Stimulated activated CD4-positive, alpha-beta T cell treated with anti-CD3 and anti-CD28 coated beads, Interleukin-2, amount 100 ng/mL, for 24 hours (primary cell): ENCODE measurements at places on chromosomes 5 and 9.
A peak's percentile ranks its signal among the peaks of the same experiment; 100 is the strongest.

DNA sequence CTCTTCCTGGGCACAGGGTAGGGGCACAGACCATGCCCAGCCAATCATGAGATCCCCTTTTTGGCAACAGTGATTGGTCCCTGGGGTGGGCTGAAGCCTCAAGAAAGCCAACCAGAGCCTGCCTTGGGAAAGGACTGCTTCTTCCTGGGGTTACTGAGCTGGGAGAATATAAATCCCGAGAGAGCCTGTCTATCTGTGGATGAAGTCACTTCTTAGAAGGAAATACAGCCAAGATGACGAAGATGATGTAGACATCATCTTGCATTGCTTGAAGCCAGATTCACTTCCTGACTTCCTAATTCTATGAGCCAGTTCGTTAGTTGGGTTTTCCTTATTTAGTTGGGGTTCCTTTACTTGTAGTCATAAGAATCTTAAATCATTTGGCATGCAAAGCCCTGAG is 50.1 kb upstream of the PWWP2A start:
- no peak for DNase-seq

GRCh38 chr9:113205861-113206260 is 15.2 kb downstream of the FKBP15 start:
- no peak for DNase-seq

DNA sequence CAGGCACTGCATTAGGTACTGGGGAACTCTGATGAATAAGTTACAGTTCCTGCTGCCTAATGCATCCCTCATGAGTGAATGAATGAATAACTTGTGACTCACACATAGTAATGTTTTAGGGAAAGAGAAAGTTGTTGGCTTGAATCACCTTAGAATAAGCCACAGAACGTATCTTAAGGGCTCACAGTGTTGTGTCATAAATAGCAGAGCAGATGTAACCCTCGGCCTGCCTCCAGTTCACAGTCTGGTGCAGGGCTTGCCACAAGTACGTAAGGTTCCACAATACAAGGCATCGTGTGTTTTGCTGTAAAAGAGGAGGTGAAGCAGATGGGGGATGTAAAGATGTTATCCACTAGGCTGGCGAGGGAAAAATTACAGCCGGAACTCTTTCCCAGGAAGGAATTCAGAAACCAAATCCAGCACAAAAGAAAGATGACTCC is 218.7 kb downstream of the TRPM3 start:
- DNase-seq, result no peak

- no peak for DNase-seq
Measured at GRCh38 chr5:141784529-141784928, 93.7 kb downstream of the PCDH1 start.

DNA sequence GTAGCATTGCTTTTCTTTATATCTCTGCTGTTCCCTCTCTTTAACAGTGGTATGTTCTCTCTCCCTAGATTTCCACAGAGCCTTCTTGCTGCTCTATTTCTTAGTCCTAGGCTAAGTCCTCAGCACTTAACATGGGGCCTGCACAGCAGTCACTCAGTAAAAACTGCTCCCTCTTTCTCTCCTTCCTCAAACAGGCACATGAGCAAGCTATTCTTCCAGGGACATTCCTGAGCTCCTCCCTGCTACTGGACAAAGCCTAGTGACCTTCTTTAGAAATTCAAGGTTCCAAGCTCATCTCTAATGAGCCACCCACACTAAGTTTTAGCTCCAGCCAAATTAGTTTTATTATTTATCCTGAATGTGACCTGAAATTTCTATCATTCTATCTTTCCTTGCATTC is 39.5 kb downstream of the TRIM32 start:
- DNase-seq, result no peak

DNA sequence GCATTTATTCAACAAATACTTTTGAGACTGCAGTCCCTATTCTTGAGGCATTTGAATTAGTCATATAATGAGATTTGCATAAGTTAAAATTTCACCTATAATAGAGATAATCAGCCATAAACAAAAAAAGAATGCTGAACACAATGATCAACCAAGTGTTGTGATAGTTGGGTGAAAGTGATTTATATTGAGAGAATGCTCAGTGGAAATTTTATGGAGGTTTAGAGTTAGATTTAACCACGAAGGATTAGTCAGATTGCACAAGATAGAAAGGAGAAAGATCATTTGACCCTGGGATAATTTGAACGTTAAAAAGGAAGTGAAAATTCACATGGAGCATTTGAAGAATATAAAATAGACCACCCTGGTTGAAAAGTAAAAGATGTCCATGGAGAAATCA is 356.2 kb downstream of the NPR3 start:
- DNase-seq, result no peak

DNA sequence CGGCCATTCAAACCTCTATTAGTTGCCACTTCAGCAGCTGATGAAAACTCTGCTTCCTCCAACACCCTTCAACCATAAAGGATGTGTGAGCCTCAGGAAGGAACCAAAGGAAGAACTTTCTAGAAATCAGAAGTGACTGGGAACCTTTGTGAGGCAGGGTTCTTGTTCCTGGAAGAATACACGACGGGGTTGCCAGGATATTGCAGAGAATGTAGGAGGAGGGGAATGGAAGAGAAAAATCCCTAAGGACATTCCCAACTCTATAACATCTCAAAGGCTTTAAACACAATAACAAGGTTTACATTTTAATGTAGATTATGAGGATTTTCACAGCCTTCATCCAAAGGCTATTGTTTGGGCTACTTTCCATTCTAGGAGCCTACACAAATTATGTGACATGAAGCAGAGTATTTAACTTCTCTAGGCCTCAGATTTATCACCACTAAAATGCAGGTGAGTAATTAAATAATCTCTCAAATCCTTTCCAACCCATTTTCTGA is 147.7 kb downstream of the GLIS3 start:
- no peak for DNase-seq

- DNase-seq, result no peak
Measured at GRCh38 chr5:88688156-88688983, 194.6 kb downstream of the MEF2C start.

GRCh38 chr9:336039-336438 is 121.4 kb downstream of the DOCK8 start:
- no peak for DNase-seq

GRCh38 chr5:43258116-43258515 is 55.1 kb downstream of the HMGCS1 start:
- no peak for DNase-seq

- DNase-seq, result no peak
Measured at GRCh38 chr5:124212934-124213333, 533.5 kb downstream of the ZNF608 start.

- no peak for DNase-seq
Measured at GRCh38 chr5:22076586-22076985, 776.6 kb downstream of the CDH12 start.

GRCh38 chr5:88399561-88399960 is 130.9 kb upstream of the TMEM161B start:
- no peak for DNase-seq

GRCh38 chr9:123872710-123873109 is 57.2 kb downstream of the DENND1A start:
- DNase-seq, result no peak

- peak; percentile 48 for DNase-seq
Measured at GRCh38 chr5:59367791-59368394, 525.6 kb downstream of the PDE4D start.

GRCh38 chr9:82893549-82893948 is 169.4 kb downstream of the RASEF start:
- DNase-seq, result no peak

DNA sequence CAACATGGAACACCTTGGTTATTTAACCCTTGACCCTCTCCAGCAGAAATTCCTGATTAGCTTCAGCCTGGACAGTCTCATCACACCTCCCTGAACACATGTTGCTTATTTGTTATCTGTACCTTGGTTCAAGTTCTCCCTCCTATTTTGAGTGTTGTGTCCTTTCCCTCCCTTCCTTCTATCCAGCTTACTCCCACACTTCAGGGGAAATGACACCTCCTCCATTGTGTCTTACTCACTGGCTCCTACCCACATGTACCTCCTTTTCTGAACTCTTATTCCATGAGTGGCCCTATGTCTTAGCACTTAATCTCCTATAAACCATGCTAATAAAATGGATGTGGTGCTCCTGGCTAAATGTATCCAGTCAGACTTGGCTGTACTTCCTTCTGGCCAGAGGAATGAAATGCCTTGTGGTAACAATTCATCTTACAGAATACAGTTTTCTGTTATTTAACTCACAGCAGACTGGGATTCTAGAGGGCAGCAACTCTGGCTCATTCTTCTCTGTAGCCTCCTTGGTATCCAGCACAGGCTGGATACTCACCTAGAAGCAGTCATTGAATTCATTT is 11.2 kb downstream of the LIX1 start:
- no peak for DNase-seq

GRCh38 chr9:115328228-115328627 is 210.3 kb upstream of the TNC start:
- DNase-seq, result no peak

DNA sequence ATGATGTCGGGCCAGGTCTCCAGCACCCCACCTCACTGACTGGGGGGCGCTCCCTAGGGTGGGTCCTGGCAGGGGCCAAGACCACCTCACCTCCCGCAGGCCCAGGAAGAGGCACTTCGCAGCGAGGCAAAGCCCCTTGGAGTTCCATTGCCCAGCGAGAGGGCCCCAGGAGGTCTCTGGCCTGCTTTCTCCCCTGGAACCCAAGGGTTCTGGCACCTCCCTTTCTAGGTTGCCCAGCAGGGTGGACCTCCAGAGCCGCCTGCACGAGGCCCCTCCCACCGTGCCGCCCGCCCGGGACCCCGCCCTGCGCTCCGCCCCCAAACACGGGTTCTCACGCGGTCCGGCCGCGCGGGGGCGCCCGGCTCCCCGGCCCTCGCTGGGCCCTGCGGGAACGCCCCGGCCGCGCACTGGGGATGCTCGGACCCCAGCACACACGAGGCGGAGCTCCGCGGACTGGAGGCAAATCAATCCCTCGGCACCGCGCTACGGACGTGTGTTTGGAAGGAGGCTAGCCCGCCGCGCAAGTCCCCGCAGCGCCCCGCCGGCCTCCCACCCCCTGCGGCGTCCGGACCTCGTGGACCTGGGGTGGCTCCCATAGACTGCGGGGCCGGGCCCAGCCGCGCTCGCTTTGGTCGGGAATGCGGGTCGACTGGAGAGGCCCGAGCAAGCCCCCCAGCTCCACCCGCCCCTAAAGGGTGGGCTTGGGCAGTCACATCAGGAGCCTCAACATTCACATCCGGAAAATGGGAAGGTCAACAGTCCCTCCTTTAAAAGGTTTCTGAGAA is 99.5 kb upstream of the LMX1B start:
- DNase-seq, result peak; percentile 66

DNA sequence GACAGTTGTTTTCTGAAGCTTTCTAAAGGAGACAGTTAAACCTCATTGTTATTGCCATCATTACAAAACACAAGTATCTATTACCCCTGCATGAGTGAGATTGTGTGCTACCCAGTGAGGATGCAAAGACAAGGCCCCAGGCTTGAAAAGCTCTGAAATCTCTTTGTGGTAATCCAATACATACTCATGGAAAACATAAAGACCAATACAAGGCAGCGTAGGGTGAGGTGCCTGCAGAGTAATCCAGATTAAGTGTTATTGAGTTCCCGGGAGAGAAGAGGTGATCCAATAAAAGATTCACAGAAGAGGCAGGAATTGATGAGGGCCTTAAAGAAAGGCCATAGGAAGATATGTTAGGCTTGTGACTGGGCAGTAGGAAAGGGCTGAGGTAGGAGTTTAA is 150.1 kb downstream of the MEF2C start:
- DNase-seq, result no peak

- DNase-seq, result no peak
Measured at GRCh38 chr9:108546215-108546614, 309.6 kb downstream of the ACTL7B start.

DNA sequence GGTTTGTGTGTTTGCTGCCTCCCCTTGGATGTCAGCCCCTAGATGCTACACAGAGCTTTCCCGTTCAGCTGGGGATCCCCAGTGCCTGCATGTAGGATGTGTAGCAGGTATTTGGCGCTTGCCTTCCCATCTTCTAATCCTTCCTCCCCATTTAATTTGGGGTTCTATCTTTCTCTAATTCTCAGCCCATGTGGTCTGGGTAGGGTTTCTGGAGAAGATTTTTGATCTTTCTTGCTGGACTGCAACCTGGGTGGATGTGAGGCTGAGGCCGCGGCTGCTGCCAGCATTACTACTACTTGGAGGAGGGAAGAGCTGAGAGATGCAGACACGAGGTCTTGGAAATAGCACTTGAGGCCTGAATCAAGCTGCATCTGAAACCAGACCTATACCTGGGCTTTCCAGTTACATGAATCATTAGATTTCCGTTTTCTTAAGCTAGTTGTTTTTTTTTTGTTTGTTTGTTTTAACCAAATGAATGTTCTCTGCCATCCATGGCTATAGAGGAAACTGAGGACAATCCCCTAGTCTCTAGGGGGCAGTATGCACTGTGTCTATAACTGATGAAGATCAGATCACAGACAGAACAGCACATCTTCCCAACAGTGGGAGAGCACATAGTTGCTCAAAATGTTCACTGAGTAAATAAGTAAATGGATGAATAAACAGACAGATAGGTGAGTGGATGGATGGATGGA is 178.6 kb downstream of the FGF18 start:
- DNase-seq, result no peak
